Stimulated activated CD4-positive, alpha-beta T cell treated with anti-CD3 and anti-CD28 coated beads, Interleukin-2, amount 100 ng/mL, for 48 hours (primary cell): ENCODE measurements at places on chromosomes 12 and 14.

GRCh38 chr14:68894802-68895703, 84.0 kb downstream of the ACTN1 start:
- no peak for DNase-seq

DNA sequence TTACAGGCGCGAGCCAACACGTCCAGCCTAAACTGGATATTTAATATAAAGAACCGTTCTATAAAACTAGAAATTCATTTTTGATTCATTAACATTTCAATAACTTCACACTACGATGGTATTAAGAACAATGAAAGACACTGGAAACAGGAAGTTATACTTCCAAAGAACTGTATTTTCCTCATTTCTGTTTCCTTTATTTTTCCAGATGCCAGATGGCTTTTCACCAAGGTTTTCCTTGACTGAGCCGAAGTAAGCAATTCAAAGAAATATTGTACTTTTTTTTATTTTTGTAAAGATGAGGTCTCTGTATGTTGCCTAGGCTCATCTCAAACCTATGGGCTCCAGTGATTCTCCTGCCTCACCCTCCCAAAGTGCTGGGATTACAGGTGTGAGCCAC, 28.2 kb downstream of the EEA1 start:
- no peak for DNase-seq

DNA sequence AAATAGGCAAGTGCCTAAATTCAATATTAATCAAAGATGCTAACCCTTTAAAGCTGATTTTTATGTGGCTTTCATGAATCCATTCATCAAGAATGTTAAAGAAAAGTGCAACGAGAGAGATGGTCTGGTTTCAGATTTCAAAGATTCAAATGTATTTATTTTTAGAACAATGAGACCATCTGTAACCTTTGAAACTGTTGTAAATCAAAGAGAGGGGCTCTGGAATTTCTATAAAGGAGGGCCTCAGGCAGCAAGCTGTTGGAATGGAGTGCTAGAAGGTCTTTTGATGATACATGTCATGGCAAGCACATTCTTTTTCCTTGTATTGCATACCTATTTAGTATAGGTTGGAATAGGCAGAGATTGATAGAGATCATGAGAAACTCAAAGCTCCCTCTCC, 433.0 kb downstream of the LRIG3 start:
- no peak for DNase-seq

DNA sequence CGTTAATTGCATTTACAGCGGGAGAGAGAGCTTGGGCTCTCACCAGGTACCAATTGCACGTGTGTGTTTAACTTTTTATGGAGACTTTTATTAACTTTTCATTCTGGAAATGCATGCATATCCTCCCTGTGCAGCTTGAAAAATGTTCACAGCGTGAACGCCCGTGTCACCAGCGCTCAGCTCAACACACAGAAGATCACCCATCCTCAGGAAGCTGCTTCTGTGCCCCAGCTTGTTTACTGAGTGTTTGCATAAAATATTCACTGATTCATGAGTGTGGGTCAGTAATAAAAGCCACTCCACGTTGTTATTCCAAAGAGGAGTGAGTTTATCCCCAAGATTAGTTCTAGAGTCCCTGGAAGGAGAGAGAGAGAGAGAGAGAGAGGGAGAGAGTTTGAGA, 75.5 kb upstream of the FZD10 start:
- no peak for DNase-seq

DNA sequence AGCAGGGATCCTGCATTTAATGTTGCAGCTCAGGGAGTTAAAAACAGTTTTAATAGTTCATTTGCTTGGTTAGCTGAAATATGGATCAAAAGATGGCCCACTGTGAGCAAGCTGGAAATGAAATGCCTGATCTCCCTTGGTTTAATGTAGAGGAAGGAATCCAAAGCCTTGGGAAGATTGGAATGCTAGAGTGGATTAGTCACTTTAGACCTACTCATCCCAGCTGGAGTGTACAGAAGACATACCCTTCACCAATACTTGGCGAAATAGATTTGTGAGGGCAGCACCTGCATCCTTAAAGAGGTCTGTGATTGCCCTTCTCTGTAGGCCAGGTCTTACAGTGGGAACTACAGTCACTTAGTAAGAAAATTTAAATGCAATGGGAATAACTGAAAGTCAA, 58.0 kb upstream of the KRAS start:
- DNase-seq: no peak
